Gastroesophageal sphincter (tissue), 4 donors: ENCODE measurements at places on chromosomes 11 and 22.
A peak's percentile ranks its signal among the peaks of the same experiment; 100 is the strongest.

DNA sequence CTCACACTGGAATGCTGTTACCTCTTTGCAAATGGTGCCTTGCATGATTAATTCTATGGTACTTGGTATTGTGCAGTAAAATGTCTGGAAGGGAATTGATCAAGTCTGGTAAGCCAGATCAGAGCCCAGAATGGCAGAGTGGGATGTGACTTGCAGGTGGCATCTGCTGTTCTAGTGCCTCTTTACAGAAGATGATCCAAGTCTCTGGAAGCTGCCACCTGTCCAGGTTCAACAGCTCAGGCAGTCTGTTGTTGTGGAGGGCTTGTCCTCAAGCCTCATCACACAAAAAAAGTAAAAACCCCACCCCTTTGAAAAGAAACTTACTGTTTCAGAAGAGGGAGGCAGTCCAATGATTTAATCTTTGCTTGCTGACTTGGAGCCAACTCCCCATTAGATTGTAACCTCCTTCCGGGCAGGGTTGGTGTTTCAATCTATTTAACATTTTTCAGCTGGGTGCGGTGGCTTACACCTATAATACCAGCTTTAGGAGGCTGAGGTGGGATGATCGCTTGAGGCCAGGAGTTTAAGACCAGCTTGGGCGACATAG is 17.1 kb downstream of the ZNRF3 start:
- no peak for ATAC-seq

DNA sequence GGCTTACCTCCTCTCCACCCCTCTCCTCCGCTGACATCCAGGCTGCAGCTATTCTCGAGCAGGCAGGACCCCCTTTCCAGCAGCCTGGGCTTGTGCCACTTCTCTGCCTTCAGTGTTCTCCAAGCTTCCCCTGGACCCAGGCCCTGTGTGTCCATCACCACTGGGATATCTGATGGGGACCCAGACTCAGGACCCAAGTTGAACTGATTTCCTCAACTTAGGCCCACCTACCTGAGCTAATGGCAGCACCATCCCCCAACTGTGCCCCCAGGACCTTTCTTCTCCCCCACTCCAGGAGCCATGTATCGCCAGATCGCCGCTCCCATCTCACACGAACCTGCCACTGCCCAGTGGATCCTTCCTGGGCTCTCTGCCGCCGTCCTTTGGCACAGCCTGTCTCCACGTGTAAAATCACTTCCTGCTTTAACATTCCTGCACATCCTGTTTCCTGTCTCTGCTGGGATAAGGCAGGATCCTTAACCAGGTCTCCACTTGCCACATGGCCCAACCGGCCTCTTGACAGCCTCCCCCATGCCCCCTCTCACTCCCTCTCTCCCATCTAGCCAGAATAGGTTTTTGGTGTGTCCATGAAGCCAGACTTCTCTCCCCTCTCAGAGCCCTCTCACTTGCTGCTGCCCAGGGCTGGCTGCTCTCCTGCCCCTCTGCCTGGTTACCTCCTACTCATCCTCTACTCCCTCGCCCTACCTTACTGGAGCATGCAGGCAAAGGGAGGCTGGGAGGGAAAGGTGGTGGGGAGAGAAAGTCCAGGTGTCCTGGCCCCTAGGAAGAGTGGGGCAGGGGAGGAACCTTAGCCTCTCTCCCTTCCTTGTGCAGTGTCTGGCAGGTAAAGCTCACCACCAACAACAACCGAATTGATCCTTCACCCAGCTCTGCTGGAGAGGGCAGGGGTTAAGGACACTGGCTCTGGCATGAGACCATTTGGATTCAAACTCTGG is 9.4 kb downstream of the SPATA19 start:
- no peak for ATAC-seq

- no peak for ATAC-seq
Measured at GRCh38 chr11:35013514-35014233, 97.3 kb downstream of the PDHX start.

- ATAC-seq, result no peak
Measured at GRCh38 chr11:2791139-2791520, 91.3 kb upstream of the KCNQ1OT1 start.

DNA sequence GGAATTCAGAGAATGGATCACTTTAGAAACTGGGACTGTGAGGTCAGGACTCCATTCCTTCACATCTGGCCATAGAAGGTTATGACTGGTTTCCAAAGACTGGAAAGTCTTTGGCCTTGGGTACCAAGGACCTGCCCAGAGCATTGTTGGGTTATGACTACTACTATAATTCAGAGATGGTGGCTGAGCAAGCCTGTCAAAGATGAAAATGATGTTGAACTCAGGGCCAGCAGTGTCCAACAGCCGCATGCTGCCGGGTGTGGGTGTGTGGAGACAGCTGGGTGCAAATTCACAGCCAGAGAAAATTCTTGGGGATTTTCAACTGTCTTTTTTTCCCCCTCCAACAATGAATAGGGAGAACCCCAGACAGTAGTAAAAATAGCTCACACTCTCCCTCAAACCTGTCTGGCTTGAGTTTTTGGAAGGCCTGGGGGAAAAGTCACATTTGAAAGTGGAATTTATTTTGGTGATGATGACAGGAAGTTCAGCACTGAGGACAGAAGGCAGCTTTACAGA is 166.8 kb upstream of the NCAM1 start:
- peak; percentile 76 for ATAC-seq

GRCh38 chr11:111793863-111794262 is 27.7 kb upstream of the PPP2R1B start:
- no peak for ATAC-seq

DNA sequence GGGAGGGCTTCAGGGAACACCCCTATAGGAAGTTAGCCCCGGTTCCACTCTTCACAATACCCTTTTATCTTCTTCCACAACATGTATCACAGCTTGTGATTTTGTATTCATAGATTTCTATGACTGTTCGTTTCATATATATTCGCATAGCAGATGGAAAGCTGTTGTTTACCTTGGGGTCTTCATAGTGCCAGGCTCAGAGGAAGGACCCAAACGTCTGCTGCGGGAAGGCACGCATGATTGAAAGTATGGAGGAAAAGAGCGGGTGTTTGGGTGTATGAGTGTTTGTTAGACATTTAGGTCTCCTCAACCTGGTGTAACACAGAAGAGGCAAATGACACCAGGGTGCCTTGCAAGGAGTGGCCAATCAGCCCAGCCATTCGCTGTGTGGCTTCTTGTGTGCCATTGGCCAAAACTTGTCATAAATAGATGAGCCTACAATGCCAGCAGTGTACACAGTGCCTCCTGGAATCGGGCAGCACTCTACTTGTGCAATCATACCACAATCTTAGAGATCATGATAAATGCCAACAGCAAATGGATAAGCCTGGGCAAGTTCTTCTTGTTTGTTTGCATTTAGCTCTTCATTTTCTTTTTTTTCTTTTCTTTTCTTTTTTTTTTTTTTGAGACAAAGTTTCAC is 10.9 kb upstream of the ADA2 start:
- no peak for ATAC-seq

- no peak for ATAC-seq
Measured at GRCh38 chr11:131065435-131066413, 149.4 kb upstream of the SNX19 start.

DNA sequence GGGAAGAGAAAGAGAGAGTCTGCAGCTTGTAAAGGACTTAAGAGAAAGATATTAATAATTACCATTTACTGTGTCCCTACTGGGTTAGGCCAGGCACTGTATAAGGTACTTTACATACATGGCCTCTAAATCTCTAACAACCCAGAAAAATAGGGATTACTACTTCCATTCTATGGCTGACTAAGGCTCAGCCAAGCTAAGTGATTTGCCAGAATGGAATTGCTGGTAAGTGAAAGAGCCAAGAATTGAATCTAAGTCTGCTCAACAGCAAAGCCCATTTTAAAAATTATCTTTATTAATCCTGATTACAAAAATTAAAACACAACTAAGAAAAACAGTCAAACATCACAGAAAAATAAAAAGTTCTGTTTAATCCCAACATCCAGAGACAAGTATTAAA is 21.4 kb downstream of the XRRA1 start:
- no peak for ATAC-seq

- ATAC-seq, result no peak
Measured at GRCh38 chr11:64880240-64881001, 2.0 kb upstream of the EHD1 start.
